AG20443 (cell line): ENCODE measurements at places on chromosomes 11 and 22.

GRCh38 chr11:75616281-75616680 is 52.6 kb downstream of the MAP6 start:
- no peak for DNase-seq

DNA sequence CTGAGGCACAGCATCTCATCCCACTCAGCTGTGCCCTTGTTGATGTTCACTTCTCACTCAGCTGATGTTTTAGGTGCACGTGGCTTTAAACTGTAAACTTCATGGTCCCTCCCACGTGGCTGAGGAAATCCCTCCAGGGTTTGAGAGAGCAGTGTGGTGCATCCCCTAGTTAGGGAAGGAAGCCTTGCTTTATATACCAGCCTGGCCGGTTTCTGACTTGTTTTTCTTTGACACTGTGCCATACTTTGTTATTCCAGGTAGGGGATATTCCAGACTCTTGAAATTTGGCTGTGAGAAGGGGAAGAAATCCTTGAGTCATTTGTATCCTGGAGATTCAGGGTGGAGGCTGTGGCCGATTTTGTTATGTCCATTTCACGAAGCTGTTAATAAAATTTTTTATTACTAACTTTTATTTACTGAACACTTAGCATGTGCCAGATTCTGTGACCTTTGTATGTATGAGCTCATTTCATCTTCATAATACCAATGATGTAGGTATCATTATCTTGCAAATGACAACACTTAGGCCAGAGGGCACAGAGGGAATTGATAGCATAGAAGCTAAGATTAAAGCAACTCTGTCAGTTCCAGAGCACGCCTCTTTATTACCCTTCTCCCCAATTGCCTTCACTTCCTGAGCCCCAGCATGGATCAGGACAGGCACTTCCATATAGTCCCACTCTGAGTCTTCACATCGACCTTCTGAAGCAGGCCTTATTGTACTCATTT is 116.6 kb downstream of the NAV2 start:
- no peak for DNase-seq

DNA sequence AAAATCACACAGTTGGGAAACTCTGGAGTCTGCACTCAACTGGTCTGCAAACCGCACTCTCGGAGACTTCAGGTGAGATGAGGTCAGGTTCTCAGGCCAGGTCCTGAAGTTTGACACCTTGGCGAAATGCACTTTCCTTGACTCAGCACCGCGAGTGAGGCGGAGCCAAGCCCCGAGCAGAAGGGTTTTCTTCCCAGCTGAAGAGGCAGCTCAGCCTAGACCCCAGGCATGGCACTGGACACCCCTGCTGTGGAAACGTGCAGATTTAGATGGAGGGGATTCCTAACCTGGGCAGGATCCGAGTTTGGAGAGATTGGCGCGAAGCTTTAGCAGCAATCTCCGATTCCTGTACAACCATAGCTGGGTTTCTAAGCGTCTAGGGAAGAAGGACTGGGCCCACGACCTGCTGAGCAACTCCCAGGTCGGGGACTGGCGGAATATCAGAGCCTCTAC is 835 bp upstream of the MYOD1 start:
- DNase-seq = no peak

DNA sequence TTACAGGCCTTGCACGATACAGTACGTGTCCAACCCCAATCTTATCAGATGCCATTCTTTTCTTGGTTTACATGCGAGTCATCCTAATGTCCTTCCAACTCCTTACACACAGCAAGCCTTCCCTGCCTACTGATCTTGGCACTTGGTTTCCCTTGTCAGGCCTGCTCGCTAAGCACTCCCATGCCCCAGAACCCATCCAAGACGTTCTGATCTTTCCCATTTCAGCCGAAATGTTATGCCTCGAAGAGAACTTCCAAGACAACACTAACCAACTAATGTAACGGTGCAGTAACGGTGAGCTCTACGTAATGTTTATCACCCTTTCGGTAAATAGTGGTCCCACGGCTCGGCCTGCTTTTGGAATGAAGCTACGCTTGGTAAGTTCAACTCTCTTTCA is 521 bp downstream of the PES1 start:
- peak; percentile 33 for DNase-seq

DNA sequence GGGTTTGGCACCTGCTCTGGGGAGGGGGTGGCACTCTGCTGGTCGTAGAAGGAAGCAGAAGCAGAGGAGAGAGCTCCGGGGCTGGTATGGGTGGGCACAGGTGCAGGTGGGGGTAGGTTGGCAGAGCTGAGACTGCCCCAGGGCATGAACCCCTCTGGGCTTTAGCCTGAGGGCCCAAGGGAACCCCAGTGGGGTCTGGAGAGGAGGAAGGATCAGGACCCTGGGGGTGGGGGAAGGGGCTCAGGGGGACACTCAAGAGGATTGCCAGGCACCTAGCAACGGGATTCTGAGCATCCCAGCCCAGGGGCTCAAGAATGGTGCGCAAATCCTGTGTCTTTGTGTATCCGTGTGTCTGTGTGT is 6.3 kb downstream of the ALDH3B2 start:
- DNase-seq = no peak

- DNase-seq = no peak
Observed at GRCh38 chr11:16789063-16789420, 50.6 kb downstream of the C11orf58 start.

- DNase-seq = no peak
Observed at GRCh38 chr11:132115454-132115853, 745.0 kb downstream of the NTM start.

GRCh38 chr22:17217179-17217578 is 2.1 kb downstream of the ADA2 start:
- DNase-seq = no peak

DNA sequence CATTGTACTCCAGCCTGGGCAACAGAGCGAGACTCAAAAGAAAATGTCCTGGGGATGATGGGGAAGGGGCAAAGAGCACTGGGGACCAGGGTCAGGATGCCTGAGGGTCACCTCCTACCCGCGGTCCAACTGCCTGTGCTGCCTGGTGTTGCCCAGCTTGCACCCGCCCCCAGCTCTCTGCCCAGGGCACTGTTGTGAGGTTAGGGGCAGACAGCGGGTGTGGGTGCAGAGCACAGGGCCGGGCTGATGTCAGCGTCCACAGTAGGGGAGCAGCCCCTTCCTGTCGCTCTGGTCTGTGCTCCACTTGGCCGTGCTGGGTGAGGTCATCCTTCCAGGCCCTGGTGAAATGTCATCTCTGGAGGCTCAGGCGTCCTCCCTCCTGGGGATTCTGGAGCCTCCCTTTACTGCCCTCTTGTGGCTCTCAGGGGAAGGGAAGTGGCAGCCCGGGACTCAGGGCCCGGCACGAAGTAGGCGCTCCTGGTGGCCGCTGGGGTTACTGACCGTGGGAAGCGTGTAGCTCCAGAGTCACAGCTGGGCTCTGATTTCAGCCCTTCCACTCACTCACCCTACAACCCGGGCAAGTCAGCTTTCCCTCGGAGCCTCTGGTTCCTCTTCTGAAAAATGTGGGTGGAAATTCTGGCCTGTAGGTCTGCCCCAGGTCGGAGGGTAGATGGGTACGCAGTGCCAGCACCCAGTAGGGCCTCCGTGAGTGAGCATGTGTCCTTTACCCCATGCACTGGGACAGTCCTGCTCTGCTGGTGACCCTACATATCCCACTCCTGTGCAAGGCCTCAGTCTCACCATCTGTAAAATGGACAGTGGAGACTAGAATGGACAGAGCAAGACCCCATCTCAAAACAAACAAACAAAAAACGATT is 17.3 kb upstream of the PRR5 start:
- peak; percentile 94 for DNase-seq

- no peak for DNase-seq
Observed at GRCh38 chr11:93002380-93002779, 32.9 kb downstream of the MTNR1B start.

GRCh38 chr22:38260761-38261681 is 11.8 kb downstream of the TMEM184B start:
- peak; percentile 43 for DNase-seq

DNA sequence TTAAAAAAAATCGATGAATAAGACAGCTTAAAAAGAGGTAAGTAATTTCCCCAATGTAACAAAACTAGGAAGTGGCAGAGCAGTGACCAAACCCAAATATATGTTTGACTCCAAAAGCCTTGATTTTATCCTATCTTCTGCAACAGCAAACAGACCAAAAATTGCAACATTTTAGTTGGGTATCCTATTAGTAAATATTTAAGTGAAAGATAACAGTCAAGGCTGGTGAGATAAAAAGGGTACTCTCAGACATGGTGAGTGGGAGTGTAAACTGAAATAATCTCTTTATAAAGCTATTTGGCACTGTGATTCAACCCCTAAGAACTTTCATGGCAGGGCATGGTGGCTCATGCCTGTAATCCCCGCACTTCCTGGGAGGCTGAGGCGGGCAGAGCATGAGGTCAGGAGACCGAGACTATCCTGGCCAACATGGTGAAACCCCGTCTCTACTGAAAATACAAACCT is 1.9 kb upstream of the RDX start:
- DNase-seq = no peak

- no peak for DNase-seq
Observed at GRCh38 chr22:23085785-23086184, 15.5 kb downstream of the GNAZ start.

DNA sequence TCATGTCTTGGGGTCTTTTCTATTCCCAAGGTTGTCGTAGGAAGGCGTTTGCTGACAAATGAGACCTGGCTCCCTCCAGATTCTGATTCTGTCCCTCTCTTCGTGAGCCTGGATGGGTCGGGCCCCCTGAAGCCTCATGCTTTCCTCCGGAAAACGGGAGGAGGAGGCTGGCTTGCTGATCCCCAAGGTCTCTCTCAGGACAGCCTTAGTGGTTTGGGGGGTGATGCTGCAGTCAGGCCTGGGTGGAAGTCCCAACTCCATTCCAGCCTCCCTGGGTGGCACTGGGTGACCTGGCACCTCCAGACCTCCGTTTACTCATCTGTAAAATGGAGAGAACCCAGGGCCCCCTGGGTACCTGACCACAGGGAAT is 23.4 kb upstream of the SMIM38 start:
- DNase-seq = no peak

DNA sequence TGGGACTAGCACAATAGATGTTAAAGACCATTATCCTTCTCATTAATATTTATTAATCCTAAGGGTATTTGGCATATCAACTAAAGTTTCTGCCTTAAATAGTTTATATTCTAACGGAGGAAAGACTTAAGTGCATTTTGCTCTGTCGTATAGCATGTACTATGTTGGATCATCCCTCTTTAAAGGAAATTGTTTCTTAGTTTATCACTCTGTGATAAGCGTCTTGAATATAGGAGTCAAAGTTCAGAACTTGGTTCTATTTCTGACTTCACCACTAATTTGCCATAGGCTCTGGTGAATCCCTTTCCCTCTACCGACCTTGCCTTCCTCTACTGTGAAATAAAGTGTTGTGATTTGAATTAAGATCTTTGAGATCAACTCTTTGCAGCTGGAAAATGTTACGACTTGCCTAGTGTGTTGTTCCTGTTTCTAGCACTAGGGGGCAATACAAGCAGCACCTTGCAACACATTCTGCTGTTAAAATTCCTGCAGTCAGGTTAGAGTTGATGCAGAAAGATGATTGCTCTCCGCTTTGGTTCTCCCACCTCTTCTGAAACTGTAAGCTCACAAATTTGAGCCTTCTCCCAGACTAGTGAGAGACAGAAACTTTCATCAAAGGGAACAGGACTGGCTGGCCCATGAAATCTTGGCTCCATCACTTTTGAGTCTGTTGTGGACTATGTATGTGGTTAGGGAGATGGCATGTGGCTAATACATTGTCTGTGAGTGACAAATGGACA is 27.8 kb upstream of the ZNRF3 start:
- peak; percentile 79 for DNase-seq

DNA sequence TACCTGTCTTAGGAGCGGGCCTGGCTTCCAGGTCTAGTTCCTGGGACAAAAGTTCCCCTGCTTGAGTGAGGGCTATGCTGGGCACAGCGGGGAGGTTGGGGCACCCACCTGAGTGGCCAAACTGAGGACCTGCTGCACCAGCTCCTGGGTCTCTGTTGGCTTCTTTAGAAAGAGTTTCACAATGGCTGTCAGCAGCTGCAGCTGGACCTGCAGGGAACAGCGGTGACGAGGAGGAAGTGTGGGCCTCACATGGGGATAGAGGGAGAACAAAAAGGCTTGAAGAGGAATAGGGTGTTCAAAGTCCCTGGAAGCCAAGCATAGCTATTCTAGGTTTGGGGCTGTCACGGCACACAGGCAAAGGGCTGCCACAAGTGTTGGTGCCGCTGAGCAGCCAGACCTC is 26.7 kb upstream of the RASL10A start:
- DNase-seq = no peak

DNA sequence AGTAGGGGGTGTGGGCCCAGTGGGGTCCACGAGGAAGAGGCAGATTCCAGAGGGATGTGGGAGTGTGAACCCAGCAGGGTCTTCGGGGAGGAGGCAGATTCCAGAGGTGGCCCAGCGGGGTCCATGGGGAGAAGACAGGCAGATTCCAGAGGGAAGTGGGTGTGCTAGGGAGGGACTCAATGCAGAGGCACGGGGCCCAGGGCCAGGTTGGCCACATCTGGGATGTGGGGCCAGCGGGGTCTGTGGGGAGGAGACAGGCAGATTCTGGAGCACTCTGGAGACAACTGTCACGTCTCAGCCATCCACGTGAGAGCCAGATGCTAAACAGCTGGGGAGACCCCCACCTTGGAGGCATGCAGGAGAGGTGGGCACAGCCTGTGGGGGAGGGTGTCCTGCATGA is 582.6 kb downstream of the TBC1D22A start:
- DNase-seq = no peak

DNA sequence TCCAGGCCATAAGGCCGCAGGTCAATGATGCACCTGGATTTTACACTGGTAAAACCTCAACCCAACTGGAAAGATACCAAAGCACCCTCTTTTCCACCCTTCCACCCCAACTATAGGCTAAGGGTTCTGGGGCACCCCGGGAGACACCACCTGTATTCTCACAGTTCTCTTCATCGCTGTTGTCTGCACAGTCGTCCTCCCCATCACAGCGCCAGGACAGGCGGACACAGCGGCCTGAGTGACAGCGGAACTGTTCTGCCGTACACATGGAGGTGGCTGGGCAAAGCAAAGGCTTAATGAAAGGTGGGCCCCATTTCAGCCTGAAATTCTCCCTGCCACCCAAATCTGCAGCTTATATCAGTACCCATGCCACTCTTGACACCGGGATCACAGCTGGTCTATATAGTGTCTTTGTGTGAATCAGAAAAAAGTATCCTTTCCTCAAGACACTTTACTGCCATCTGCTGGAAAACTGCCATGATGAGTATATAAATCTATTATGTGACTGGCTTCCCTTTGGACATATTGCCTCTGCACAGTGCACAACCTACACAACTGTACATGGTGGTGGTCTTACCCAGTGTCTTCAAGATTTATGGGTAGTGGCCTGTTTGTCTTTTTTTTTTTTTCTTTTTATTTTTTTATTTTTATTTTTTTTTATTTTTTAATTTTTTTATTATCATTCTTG is 21.5 kb downstream of the LRP4 start:
- DNase-seq = no peak

- no peak for DNase-seq
Observed at GRCh38 chr22:45915151-45915550, 61.8 kb downstream of the WNT7B start.

DNA sequence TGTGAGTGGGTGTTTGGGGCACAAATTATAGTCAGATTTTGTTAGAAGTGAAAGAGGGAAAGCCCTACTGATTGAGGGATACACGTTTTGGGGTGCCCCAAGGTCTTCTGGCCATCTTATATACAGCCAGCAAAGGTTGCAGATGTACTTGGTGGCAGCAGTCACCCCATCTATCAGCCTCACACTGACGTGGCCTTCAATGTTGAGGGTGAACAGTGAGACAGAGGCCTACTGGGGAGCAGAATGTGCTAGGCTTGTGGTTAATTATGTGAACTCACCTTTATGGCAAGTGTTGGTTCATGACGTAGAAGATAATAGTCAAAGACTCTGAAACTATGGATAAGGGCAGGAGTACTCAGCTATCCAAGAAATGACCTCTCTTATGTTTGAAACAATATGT is 121.2 kb downstream of the TRIM44 start:
- DNase-seq = no peak
